ENCODE measurements at places on chromosomes 6 and 20.

- no peaks in the 10 kb centered on the region for H3K27me3 ChIP-seq
- H3K27ac ChIP-seq, result no peak overlapping the region
- no peaks in the 10 kb centered on the region for H3K4me1 ChIP-seq
Measured at GRCh38 chr20:57573894-57574293, 13.0 kb downstream of the PCK1 start.

DNA sequence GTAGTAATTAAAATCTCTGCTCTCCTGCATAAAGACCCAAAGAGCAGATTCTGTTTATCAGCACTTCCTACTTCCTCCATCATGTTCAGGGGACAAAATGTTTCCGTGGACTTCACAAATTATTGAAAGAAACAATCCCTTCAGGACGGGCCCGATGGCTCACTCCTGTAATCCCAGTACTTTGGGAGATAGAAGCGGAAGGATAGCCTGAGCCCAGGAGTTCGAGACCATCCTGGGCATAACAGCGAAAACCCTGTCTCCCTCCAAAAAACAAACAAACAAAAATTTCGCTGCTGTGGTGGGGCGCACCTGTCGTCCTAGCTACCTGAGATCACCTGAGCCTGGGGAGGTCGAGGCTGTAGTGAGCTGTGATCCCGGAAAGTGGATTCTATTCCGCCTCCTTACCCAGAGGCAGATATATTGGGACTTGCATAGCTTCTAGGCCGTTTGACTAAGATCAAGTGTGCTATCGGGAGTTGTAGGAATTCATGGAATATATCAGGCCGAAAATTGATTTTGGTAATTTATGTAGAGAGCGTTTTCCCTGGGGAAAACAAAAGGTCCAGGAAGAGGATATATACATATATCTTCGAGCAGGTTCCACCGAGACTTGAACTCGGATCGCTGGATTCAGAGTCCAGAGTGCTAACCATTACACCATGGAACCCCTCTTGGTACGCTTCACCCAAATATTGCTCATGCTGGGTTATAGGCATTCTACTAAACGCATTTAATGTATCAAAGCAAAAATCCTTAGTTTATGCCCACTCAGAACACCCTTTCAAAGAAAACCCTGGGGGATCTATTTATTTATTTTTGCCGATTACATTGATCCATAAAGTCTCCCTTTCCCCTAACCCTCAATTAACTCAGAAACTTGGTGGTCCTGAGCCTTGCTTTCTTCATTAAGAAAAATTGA, 74.5 kb upstream of the ZNF184 start:
- H3K36me3 ChIP-seq, result no peaks in the 10 kb centered on the region
- no peak overlapping the region for H3K4me3 ChIP-seq
- H3K27ac ChIP-seq, result no peak overlapping the region
- H3K27me3 ChIP-seq, result no peaks in the 10 kb centered on the region

DNA sequence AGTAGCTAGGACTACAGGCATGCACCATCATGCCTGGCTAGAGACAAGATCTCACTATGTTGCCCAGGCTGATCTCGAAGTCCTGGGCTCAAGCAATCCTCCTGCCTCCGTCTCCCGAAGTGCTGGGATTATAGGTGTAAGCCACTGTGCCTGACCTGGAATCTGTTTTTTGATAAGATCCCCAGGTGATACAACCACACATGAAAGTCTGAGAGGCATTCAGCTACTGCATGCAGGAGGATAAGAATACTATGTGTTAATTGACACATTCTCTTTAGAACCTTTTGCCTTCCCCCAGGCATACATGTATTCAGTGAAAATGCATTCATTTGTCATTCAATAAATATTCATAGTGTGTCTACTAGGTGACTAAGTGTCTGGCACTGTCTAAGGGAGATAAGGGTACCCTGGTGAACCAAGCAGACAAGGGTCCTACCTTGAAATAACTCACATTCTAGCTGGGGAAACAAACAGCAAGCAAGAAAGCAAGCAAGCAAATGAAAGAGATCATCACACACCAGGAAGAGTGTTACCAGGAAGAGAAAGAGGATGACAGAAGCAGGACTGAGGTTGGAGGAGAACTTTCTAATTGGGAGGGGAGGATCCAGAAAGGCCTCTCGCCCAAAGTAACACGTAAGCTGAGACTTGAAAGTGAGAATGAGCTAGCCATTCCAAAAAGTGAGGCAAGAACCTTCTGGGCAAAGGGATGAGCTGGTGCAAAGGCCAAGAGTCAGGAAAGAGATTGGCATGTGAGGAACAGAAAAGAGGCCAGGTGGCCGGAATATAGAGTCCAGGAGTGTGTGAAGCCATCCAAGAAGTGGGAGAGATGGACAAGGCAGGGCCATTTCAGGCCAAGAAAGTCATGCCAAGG, 6.5 kb downstream of the GFOD1 start:
- H3K36me3 ChIP-seq, result peaks cover 3% of the 10 kb centered on the region
- no peaks in the 10 kb centered on the region for H3K27me3 ChIP-seq
- DNase-seq, result no peak
- no peaks in the 10 kb centered on the region for H3K4me1 ChIP-seq
- H3K4me3 ChIP-seq, result no peak overlapping the region

DNA sequence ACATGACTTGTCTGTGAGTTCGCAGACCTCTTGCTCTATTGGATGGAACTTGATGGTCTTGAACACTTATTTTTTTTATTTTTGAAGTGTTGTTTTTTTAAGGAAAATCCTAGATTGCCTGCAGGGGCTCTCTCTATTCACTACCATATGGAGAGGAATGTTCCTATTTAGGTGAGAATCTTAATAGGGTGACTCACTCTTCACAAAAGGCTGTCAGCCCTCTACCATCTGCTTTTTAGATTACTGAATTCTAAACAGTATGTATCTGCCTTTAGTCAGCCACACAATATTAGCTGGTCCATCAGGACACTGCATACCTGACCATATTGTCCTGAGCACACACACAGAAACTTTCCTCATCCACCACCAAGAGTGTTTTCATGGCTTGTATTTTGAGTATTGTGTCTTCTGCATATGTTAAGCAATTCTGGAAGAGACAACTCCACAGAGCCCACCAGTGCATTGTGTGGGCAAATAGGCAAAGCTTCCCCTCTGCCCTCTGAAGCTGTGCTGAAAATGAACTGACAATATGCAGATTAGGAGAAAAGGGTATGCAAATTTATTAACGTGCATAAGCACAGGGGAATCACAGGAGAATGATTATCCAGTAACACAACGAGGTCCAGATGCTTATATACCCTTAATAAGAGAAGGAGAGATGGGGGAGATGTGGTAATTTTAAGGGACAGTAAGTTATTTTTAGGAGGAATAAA, 6.6 kb upstream of the BTBD9 start:
- H3K27ac ChIP-seq, result no peak overlapping the region
- DNase-seq, result no peak
- H3K4me1 ChIP-seq, result no peaks in the 10 kb centered on the region
- H3K36me3 ChIP-seq, result no peaks in the 10 kb centered on the region
- H3K4me3 ChIP-seq, result no peak overlapping the region
- H3K27me3 ChIP-seq, result no peaks in the 10 kb centered on the region

GRCh38 chr6:47206626-47207025, 103.1 kb downstream of the TNFRSF21 start:
- H3K4me1 ChIP-seq, result no peaks in the 10 kb centered on the region
- no peaks in the 10 kb centered on the region for H3K36me3 ChIP-seq
- no peak for DNase-seq
- no peaks in the 10 kb centered on the region for H3K27me3 ChIP-seq
- H3K27ac ChIP-seq, result no peak overlapping the region
- H3K4me3 ChIP-seq, result no peak overlapping the region

- H3K27me3 ChIP-seq, result no peaks in the 10 kb centered on the region
- DNase-seq, result no peak
- no peak overlapping the region for H3K27ac ChIP-seq
- H3K36me3 ChIP-seq, result no peaks in the 10 kb centered on the region
Measured at GRCh38 chr6:126701676-126702560, 362.0 kb downstream of the CENPW start.
